Brain (organoid and tissue), 16 donors: ENCODE measurements at places on chromosomes 12 and 14. TPM values are rescaled to one million over a fixed set of nuclear protein-coding genes. Genes with fewer than 3 reads are reported as not detected.
A peak's percentile ranks its signal among the peaks of the same experiment; 100 is the strongest.

DNA sequence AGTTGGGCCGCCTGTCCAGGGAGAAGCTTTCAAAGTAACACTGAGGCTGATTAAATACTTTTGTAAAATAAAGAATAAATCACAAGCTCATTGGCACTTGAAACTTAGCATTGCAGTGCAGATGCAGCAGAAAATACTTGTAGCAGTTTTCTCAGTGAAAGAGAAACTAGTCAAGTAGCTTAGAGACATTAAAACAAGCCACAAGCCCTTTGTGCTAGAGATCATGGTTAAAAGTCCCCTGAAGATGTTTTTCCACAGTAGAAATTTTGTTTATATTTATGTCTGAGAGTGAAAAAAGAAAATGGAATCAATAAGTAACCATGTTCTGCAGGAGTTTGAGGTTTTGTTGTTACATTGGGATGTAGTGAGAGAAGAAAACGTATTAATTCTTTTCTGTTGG lies 5.9 kb downstream of the PSEN1 start:
- no peak for DNase-seq

DNA sequence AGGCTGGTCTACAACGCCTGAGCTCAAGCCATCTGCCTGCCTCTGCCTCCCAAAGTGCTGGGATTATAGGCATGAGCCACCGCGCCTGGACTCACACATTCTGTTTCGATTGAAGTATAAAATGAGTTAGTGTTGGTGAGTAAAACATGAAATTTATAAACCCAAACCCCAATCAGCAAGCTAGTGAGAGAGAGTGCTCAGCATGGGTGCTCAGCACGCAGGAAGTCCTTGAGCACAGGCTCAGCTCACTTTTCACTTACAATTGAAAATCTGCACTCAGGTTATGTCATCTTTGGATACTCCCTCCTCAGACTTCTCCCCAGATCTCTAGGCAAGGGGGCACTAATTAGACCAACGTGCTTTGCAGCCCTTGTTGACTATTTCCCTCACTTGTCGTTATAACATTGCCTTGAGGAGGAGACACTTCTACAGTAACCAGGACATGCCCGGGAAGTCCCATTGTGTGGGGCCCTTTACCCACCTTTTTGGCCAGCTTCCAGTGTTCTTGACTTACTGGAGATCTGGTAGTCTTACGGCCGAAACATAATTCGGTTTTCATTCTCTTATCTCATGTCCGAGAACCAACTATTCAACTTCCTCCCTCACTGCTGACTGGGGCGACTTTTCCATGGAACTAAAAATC lies 68.5 kb upstream of the AMN1 start:
- no peak for DNase-seq

DNA sequence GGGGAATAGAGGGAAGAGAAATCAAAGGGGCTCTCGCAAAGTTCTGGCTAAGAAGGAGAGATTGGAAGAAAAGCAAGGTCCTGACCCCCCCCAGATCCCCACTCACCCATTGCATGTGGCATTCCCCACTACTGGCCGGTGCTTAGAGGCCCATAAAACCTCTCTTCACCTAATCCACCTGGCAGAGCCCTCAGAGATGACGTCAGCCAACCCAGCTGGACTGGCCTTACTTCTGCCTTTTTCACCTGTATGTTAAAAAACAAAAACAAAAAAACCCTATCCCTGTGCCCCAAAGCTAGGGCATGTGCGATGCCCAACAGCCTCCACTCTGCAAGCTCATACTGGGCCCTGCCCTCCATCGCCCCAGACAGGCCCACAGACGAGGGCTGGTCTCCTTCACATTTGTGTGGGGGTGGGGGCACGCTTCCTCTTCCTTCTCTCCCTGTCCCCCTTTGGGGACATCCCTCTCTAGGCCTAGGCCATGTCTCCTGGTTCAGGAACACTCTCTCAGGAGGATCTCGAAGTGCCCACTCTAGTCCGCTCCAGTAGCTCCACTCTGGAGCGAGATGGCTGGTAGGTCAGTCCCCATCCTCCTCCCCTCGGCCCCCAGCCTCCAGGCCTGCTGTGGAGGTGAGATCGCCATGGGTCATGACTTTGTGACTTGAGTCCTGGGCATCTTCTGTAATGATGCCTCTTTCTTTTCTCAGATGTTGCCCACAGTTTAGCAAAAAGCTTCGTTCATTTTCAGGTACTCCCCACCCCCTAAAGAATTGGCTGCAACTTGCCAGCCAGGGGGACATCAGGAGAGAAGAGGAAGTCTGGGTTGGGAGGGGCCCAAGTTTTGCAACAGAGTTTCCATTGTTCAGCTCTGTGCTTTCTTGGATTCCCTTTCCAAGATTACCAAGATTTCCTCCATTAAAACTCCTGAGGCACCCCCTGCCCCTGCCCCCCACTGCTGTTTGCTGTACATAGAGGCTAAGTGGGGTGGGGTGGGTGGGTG lies 37.0 kb downstream of the FIGNL2 start:
- DNase-seq = no peak

GRCh38 chr14:59305836-59306555 lies 117.5 kb downstream of the DAAM1 start:
- no peak for DNase-seq

- no peak for DNase-seq
These were observed 1.3 kb downstream of the PLEKHG3 start for GRCh38 chr14:64705381-64706118.

DNA sequence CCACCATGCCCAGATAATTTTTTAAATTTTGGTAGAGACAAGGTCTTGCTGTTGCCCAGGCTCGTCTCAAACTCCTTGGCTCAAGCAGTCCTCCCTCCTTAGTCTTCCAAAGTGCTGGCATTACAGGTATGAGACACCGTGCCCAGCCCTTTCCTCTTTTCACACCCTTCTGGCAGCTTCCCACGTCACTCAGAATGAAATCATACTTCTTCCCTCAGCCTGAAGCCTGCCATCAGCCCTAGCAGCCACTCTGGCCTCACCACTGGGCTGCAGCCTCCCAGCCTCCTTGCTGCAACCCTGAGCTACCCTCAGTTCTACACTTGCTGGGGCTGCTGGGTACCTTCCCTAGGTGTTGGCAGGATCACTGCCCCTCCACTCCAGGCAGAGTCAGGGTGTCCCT lies 18.2 kb downstream of the ANKRD9 start:
- no peak for DNase-seq

DNA sequence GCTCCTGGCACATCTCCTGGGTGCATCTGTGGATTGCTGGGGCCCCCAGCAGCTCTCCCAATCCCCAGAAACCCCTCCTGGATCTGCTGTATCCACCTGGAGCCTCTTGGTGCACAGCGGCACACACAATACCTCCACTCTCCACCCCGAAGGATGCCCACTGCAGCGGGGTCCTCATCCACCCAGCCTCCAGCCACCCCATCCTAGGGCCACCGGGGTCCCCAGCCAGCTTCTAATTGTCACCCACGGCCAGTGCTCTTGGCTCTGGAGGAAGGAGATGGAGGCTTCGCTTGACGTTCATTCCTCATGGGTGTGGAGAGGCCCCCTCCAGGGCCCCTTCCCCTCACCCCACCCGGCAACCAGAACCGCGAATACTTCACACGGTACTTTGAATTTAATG lies 31.6 kb upstream of the TMEM179 start:
- DNase-seq = no peak

GRCh38 chr14:93017301-93017797 lies 94.4 kb downstream of the CHGA start:
- DNase-seq = peak; percentile 88

DNA sequence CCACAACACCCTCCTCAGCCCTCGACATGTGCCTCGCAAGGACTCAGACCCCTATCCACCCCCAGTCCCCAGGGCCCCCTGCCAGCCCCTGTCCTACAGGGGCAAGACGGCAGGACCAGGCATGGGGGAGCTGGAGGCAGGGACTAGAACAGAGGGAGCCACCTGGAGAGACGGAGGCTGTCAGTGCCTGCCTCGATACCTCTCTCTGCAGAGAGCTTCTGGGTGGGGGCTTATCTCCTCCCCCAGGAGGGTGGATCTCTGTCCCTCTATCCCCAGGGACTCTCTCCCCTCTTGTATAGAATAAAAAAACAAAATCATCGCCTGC lies 2.0 kb upstream of the CPNE6 start:
- no peak for DNase-seq

GRCh38 chr14:76463105-76463504 lies 87.2 kb downstream of the ESRRB start:
- DNase-seq = no peak

DNA sequence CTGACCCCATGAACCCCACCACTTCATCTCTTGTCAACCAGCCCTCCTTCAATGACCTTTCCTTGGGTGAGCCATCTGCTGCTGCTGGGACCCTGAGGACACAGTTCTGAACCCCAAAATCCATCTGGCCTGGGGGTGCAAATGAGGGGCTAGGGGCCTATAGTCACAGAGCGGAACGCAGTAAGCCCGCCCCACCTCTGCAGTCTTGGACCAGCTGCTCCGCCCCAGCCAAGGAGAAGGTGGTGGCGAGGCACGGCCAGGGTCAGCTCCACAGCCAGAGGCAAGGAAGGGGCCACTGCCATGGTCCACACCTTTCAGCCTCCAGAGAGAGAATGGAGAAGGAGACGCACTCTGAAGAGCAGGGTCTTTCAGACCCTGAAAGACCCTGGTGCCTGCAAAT lies 5.1 kb downstream of the TMEM179 start:
- DNase-seq = no peak

DNA sequence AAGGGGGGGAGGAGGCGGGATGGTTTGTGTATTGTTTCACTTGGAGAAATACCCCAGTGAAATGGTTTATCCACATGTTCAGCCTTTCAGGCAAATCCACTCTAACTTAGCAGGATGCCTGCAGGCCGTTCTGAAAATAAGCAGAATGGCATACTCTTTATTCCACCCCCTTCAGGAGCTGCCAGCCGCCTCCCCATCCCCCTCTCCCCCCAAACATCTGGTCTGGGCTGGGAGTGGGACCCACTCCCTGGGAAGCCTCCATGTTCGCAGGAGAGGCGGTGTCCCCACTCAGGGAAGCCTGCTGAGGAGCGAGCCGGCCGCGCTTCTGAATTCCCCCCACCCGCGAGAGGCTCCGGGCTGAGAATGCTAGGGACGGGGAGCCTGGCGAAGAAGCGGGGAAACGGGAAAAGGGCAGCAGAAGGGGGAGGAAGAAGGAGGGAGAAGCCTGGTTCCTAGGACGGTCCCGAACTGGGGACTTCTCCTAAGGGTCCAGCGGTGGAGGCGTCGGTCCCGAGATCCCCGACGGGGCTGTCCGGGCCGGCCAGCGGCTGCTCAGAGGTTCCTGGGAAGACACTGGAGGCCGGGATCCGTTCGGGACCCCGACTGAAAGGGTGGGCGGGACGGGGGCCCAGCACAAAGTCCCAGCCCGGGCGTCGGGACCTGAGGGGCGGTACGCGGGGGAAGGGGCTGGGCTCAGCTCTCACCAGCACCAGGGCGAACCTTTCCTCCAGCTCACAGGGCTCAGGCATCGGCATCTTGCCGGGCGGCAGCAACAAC lies 666 bp downstream of the FMNL3 start:
- peak; percentile 44 for DNase-seq

GRCh38 chr12:19084547-19084946 lies 45.0 kb upstream of the PLEKHA5 start:
- no peak for DNase-seq

GRCh38 chr12:4392223-4392742 lies 12.8 kb upstream of the FGF23 start:
- no peak for DNase-seq

DNA sequence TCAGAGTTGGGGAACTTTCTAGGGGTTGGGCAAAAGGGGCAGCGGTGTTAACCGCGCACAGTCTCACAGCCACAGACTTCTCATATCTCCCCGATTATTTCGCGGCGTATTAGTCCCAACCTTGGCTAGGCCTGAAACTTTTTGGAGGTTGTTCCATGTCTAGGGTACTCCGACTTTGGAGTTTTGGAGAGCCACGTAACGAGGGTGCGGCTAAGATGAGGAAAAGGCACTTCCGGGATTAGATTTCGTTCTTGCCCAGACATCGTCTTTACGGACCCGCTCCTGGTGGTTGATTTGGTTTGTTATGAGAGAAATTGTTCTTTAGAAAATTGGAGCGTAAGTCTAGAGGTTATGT lies 513 bp downstream of the CCNK start:
- DNase-seq = no peak

DNA sequence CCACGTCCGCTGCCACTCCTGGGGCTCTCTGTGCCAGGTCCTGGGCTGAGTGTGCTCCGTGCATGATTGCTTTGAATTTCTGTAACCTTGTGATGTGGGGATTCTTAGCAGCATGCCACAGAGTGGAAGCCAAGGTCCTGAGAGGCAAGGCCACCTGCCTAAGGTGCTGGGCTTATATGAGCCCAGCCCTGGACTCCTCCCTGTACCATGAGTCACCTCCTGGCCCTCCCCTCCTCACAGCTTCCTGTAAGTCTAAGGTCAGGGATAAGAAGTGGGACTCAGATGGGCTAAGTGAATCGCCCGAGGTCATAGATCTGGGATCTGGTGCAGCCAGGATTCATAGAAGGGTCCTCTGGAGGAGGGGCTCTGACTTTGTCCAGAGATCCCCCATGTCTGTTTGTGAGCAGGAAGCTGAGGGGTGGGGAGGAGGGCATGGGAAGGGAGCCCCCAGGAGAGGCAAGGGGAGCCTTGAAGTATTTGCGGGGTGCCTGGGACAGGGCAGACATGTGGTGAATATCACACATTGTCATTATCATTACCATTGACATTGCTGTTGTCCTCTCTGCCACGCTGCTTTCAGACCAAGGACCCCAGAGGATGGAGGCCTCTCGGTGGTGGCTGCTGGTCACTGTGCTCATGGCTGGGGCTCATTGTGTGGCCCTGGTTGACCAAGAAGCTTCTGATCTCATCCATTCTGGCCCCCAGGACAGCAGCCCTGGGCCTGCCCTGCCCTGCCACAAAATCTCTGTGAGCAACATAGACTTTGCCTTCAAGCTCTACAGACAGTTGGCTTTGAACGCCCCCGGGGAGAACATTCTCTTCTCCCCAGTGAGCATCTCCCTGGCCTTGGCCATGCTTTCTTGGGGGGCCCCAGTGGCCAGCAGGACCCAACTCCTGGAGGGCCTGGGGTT lies 28.8 kb downstream of the SERPINA3 start:
- DNase-seq = no peak

- DNase-seq = no peak
These were observed 146.1 kb downstream of the KITLG start for GRCh38 chr12:88433997-88434703.

GRCh38 chr14:60254176-60254575 lies 5.2 kb downstream of the PPM1A start:
- no peak for DNase-seq

GRCh38 chr14:51216602-51217001 lies 23.4 kb upstream of the TMX1 start:
- no peak for DNase-seq

DNA sequence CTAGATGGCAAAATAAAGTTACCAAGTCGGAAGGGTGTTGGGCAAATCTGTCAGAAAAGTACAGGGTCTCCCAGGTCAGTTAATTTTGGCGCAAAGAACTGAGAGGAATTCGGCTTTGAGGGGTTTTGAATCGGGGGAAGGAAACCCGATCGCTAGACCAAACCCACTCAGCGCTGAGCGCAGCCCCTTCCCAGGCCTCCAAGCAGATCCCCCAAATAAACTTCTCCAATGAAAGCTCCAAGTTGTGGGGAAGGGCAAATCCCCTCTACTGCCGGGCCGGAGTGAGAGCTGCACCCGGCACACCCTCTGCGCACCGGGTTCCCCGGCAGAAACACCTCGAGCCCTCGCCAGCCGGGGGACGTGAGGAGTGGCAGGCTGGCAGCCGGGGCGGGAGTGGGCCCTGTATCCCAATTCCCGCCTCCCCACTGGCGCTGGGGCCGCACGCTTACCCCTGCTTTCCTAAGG lies 441 bp downstream of the E2F7 start:
- no peak for DNase-seq

Gene NOVA1
- polyA plus RNA-seq = 27.6 TPM

Gene STYK1
- 0.17 TPM for polyA plus RNA-seq

Gene CLMN
- polyA plus RNA-seq = 10.7 TPM

Gene PRH2
- polyA plus RNA-seq = not detected
